ENCODE measurements at places on chromosomes 5 and 9.

GRCh38 chr5:111960476-111961215 lies 203.7 kb upstream of the NREP start:
- no peak for DNase-seq

GRCh38 chr9:76516871-76517270 lies 57.9 kb downstream of the GCNT1 start:
- no peak for DNase-seq

DNA sequence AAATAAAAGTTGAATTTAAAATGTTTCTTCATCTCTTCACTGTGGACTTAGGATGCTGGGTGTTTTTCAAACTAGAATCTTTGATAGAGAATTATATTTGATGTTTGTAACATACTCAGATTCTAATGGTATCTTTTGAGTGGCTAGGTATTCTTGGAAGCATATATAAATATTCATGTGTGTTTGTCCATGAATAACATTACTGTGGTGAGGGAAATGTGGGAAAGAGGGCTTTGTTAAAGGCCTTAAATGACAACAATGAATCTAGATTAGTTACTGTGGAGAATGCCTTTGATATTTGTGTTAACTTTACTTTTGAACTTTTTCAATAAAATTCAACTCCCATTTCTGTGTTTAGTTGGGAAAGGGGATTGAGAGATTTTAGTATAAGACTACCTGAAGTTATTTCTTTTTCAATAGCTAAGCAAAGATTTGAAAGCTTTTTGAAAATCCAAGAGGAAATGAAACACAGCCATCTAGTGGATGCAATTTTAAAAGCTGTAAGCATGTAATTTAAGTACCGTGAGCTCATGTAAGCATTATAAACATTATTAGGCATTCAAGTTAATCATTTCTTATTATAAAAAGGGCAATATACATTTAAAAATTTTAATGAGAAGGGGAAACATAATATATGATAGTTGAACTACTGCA lies 69.6 kb downstream of the CCDC171 start:
- DNase-seq = no peak

- no peak for DNase-seq
Observed at GRCh38 chr5:61308712-61309111, 23.3 kb upstream of the ZSWIM6 start.

DNA sequence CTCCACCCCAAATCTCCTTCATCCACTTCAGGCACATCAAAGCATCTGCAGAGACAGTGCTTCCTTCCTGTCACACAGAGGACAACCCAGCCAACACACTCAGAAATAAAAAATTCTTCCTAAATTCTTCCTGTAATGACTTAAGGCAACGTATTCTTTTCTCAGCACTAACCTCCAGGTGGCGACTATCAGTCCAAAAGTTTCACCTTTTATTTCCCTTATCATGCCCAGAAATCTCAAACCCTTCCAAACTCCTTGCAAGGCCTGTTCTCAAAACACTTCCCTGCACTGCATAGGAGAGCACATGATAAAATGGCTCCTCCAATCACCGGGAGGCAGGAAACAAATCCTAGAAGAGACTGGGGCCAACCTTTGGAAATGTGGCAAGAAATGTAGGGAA lies 35.1 kb downstream of the SLIT3 start:
- no peak for DNase-seq

DNA sequence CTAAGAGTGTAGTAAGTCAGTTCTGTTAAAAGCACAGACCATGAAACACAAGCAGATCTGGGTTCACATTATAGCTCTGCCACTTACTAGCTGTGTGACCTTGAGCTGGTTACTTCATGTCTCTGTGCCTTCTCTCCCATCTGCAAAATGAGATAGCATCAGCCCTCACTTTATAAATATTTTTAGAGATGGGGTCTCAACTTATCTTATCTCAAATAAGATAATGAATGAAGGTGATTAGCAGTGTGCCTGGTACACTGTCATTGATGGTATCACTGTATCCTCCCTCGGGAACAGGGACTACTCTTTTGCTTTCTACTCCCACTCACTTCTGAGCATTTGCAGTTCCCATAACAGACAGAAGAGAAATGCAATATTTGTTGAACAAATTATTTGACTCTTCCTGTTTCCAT lies 52.4 kb downstream of the GALNT10 start:
- DNase-seq = no peak

DNA sequence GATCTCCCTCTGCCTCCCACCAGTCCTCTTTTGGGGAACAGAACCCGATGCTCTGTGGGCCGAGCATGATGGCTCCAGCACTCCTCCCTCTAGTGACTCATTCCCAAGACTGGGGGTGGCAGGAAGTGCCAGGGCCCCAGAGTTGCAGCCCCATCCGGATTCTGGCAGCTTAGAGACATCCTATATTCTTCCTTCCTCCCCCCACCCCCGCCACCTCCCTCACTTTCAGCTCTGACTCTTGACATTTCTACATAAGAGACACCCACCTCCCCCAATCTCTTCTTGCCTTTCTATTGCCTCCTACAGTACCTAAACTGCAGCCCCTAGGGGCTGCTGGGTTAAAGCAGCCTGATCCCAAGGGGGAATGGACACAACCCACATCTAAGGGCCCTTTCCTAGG lies 47.1 kb upstream of the MATR3 start:
- DNase-seq = peak; percentile 56

DNA sequence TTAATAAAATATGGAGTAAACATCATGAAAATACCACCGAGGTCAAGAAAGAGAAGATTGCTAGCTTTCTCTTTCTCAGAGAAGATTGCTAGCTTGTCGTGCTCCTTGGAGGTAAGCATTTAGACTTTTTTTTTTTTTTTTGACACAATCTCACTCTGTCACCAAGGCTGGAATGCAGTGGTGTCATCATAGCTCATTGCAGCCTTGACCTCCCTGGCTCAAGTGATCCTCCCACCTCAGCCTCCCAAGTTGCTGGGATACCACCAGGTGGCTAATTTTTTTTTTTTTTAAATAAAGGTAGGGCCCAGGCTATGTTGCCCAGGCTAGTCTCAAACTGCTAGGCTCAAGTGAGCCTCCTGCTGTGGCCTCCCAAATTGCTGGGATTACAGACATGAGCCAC lies 26.3 kb upstream of the CPLANE1 start:
- DNase-seq = no peak

- DNase-seq = no peak
Observed at GRCh38 chr5:97420646-97421045, 237.6 kb upstream of the RIOK2 start.

- no peak for DNase-seq
Observed at GRCh38 chr5:149284501-149284900, 12.8 kb downstream of the AFAP1L1 start.

GRCh38 chr5:150411245-150411979 lies 1.3 kb downstream of the CD74 start:
- DNase-seq = peak; percentile 34

DNA sequence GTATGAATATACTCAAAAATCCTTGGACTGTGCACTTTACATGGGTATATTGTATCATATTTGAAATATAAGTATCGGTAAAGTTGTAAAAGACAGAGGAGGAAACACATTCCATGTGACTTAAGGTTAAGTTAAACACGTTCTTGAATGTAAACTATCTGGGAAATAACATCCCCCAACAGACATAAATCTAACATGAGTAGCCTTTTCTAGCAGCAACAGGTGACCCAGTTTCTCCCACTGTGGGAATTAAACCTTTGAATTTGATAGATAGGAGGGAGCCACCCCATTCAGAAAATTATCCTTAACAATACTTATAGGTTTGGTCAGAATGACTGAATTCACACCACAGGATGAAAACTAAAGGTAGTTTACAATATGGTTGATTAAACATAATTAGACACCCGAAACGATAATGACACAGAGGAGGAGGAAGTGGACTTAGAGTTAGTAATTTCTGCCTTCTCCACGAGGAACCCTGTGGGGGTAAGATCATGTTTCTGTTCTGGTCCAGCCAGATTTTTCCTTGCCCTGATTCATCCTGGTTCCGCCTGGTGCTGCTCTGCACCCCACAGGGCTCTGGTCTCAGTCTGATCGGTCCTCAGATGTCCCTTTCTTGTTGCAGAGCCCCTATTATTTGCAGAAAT lies 84.6 kb upstream of the DNAH5 start:
- DNase-seq = no peak

GRCh38 chr5:117054141-117054540 lies 479.5 kb upstream of the SEMA6A start:
- DNase-seq = no peak

DNA sequence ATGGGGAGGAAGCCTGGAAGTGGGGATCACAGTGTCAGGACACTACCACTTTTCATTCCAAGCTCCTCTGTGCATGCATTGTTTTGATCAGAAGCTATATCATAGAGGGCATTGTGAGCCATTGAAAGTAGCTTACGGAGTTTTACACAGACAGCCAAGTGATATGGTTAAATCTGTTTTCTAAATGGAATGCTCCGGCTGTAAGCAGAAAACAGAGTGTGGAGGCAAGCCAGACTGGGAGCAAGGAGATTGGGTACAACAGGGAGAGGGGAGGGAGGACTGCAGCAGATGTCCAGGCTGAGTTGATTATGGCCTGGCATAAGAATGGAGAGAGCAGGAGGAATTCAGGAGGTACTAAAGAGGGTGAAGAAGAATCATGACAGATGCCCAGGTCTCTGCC lies 15.5 kb upstream of the SOWAHA start:
- DNase-seq = no peak

GRCh38 chr9:87223392-87224246 lies 274.0 kb upstream of the DAPK1 start:
- no peak for DNase-seq

DNA sequence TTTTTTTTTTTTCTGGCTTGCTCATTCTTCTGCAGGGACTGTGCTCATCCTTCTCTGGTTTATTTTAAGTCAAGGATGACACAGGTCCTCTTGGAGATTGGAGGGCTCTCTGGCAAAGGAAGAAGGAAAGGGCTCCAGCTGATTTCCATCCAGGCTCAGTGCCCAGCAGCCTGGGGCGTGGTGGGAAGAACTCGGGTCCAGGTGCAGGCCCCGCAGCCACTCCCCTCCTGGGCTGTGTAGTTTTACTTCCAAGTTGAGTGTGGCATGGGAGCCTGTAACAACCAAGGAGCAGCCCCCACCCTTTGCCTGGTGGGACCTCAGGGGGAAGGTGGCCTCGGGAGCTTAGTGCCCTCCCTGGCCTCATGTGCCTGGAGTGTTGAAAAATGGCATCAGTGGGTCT lies 58.9 kb downstream of the ANKRD33B start:
- no peak for DNase-seq

DNA sequence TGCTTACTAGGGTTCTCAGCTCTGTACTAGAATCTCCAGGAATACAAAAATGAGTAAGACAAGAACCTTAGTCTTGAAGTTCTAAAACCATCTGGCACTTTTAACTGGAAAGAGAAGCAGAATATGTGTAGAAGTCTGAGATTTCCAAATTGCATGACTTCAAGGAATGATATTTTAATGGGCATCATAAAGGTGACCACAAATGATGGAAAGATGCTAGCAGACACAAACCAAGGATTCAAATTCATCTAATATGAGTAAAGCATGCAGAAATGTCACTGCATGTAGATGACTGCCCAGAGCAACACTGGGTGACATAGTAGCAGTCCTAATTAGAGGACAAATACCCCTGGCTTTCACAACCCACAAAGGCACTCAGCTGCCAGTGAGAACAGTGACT lies 117.2 kb downstream of the RPS23 start:
- DNase-seq = no peak

DNA sequence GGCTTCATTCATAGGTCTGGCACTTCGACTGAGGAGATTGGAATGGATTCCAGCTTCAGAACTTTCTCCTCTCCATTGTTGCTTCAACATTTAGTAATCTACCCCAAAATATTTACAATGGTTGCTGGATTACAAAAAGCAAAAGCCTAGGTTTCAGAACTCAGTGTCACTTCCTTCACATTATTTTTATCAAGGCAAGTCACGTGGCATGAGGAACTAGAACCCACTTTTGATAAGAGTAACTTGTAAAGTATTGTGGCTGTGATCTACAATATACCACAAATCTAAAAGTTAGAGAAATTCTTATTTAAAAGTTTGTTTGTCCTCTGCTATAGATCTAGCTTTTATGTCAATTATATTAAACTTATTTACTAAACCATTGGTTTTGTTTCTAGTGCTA lies 39.7 kb upstream of the ANKDD1B start:
- DNase-seq = no peak

DNA sequence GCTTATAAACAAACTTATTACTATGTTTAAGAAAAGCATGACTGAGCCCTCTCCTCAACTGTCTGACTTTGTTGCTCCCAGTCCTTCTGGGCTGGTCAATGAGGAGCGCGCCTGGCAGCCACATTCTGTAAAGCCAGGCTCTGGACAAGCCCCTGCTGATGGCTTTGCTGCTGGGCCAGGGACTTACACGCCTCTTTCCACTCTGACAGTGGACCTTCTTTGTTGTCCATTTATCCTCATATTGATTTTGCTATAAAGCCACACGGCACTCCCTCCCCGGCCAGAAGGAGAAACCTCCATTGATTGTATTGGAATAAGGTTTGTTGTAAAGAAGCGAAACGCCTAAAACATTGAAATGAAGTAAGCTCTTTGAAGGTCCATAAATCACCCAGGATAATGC lies 50.6 kb downstream of the C5orf15 start:
- no peak for DNase-seq

DNA sequence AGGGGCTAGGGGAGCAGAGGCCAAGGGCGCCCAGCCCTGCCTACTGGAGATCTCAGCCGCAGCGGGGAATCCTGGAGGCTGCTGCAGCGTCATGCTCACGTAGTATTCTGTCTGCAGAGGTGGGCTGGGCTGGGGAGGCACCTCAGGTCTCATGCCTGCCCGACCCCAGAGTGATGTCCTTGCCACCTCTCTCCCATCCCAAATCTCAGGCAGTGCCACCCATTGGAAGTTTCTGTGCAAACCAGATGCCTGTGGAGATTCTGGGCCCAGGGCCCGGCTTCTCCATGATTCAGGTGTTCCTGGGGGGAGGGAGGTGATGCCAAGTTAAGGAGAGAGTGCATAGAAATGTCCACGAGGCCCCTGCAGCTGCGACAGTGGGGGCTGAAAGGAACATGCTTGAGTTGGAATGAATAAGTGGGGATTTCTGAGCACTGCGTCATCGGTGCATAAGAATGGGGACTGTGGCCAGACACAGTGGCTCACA lies 72.0 kb downstream of the ANKRD33B start:
- DNase-seq = peak; percentile 30

DNA sequence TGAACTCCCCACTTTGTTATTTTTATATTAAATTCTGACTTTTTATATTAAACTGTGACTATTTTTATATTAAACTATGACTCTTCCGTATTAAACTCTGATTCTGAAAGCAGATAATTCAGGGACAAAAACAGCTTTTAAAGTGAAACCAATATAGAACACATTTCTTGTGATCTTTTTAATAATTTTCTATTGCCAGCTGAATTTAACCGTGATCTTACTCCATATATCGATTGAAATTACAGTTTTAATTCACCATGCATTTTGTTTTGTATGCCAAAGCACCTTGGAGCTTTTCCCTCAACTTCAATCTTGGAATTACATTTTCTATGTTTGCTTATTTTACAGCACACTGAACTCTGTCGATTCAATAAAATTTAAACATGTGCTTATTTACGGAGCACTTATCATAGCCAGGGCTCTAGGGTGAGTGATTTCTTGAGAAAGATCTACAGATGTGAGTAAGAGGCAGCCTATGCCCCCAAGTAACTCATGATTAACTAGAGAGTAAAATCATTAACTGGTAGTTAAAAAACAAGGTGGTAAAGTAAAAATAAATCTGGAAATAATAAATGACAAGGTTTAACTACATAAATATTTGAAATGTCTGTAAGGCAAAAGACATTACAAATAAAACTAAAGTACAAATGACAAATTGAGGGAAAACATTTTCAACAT lies 72.9 kb upstream of the ALDH1B1 start:
- DNase-seq = no peak
